Activated CD8-positive, alpha-beta memory T cell treated with anti-CD3 and anti-CD28 coated beads for 1 hour (primary cell): ENCODE measurements at places on chromosomes 4 and X.
A peak's percentile ranks its signal among the peaks of the same experiment; 100 is the strongest.

DNA sequence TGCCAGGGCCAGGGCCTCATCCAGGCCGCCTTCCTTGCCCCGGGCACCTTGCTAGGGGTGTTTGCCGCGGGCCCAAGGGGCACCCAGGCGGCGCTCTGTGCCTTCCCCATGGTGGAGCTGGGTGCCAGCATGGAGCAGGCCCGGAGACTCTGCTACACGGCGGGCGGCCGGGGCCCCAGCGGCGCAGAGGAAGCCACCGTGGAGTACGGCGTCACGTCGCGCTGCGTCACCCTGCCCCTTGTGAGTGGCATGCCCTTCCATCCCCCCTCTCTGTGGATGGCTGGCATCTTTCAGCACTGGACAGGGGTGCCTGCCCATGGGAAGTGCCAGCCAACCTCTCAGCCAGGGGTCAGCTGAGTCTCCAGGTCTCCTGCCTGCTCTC lies 3.6 kb downstream of the PLXNB3 start:
- no peak for DNase-seq

GRCh38 chr4:109472343-109472761 lies 38.7 kb downstream of the SEC24B start:
- no peak for DNase-seq

- no peak for DNase-seq
These were observed 37.8 kb downstream of the SNX25 start for GRCh38 chr4:185247151-185247550.

GRCh38 chr4:188955066-188955465 lies 815.8 kb downstream of the TRIML1 start:
- no peak for DNase-seq

DNA sequence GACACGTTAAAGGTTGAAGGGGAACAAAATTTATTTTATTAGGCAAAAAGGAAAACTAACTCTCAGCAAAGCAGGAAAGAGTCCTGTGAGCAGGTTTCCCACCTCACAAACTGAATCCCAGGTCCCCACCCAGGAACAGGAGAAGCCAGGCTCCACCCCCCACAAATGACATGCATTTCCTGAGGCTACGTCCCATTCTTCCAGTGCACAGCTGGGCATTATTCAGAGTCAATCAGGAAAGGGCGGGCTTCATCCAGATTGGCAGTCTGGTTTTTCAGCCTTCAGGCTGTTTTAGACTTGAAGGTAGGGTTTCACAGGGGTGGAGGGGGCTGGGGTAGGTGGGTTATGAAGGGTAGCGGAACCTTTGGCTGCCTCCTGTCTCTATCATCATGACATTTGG lies 11.9 kb upstream of the ASIC5 start:
- no peak for DNase-seq

DNA sequence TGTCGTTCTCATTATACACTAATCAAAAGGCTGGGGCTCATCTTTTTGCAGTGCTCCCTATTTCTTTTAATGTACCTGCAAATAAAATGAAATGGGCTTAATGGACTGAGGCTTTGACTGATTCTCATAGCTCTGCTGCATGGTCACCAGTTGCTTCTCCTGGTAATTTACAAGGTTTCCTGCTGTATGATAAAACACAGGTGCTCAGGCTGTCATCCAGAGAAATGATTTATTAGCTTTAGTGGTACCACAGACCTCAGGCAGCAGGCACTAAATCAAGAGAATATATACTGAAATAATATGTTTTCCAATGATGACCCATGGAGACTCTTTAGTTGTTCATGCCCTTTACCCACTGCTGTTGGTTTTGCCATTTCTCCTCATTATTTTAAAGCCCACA lies 137.7 kb downstream of the C4orf33 start:
- no peak for DNase-seq

GRCh38 chr4:140121646-140122045 lies 32.3 kb downstream of the MAML3 start:
- DNase-seq: no peak

- no peak for DNase-seq
These were observed 46.9 kb upstream of the GRXCR1 start for GRCh38 chr4:42845586-42845985.

DNA sequence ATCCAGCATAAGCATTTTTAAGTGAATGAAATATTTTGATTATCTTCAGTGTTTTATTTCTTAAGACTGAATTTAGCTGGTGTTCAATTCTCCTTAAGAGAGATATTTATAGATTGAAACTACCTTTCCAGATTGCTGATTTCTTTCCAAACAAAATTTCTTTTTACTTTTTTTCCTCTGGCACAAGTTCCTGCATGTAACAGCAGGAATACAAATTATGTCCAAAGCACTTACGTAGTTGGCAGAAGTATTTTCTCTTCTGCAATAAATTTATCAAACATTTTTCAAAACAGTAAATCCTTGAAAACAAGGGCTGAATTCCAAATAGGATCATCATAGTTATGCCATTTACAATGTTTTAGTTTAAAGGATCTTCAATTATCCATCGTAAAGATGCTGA lies 412.6 kb downstream of the IQCM start:
- no peak for DNase-seq

DNA sequence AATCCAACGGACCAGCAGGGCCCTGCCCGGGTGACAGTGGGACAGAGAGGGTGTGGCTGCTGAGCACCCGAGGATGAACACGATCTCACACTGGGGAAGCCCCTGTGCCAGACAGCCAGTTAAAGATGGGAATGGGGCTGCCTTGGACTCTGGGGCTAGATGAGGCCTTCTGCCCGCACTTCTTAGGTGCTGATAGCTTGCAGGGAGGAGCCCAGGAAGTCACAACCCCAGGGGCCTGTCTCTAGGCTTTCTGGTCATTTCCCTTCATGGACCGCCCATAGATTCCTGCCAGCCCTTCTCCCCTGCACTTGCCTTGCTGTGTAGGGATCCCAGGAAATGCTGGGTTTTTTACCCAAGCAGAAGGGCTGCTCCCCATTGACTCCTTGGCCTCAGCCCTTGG lies 6.2 kb downstream of the ZNF275 start:
- DNase-seq: no peak

- DNase-seq: no peak
These were observed 15.0 kb upstream of the MTNR1A start for GRCh38 chr4:186570193-186570996.

GRCh38 chr4:61985426-61985825 lies 785.3 kb downstream of the ADGRL3 start:
- DNase-seq: no peak

GRCh38 chrX:43557792-43558191 lies 98.3 kb upstream of the MAOA start:
- peak; percentile 19 for DNase-seq

- no peak for DNase-seq
These were observed 43.1 kb downstream of the GASK1B start for GRCh38 chr4:158129694-158130093.

DNA sequence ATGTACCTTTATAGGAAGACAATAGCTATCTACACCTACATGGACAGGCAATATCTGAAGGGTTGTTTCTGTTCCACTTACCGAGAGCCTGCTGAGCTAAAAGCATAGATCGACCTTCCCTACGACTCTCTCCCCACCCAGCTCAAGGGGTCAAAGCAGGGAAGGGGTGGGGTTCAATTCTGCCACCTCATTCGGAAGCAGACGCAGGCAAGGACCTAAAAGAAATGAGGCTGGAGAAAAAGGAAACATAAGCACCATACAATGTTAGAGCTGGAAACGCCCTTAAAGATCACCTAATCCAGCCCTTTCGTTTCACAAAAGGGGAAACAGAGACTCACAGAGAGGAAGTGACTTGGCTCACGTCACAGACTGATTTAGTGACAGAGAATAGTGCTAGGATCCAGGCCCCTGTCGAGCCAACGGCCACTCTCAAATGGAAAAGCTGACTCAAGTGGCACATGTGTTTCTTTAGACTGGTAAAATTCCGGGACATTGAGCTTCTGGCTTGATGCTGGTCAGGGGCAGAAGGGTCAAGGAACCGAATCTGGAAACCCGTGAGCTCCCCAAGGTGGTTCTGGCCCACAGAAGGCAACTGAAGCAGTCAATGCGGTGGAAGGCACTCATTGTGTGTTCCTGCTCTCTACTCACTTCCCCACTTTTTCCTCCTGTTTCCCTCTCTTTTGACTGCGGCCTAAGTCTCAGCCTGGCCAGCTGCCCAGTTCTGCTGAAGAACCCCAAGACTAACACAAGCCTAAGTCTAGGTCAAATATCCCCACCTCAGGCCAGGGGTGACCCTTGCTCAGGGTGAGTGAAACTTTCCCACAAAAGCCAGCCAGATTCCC lies 7.5 kb downstream of the SEPTIN6 start:
- no peak for DNase-seq

DNA sequence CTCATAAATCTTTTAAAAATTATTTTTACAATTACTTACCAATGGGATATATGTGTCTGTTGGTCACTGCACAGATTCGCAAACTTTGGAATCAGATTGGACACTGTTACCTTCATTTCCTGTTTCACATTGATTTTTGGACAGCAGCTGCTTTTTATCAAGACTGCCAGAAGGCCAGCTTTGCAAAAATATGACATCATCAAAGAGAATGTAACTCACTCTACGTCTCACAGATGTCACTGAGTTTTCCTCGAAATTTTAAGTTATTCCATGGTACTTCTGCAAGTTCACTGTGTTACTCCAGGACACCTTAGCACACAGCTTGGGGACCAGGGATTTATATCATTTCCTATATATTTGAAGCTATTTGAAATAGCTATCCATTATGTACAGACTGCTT lies 31.8 kb upstream of the MAGEB2 start:
- DNase-seq: no peak

DNA sequence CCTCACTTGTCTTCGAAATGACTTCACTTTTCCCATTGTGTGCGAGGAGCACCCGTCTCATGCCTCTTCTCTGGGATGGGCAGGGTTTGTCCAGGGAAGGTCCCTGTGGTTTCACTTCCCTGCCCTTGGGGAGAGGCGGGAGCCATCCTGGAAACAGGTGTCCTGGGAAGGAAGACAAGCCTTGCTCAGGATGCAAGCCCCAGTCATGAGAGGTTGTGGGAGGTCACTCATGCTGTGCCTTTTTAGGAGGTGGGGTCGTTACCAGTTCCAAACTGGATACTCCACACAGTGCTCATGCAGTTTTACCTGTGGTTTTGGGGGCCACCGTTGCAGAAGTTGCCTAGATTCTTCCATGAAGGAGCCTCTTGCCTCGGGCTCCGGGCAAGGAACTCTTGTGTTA lies 3.8 kb downstream of the RGS12 start:
- no peak for DNase-seq

DNA sequence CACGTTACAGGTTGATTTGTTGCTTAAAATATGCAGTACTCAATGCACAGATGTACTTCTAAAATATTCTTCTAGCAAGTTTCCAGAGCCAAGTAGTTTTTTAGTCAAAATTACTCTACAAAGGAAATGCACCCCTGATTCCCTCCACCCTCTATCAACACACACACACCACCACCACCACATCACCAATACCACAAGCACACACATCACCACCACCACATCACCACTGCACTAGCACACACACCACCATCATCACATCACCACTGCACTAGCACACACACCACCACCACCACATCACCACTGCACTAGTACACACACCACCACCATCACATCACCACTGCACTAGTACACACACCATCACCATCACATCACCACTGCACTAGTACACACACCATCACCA lies 105.2 kb upstream of the FRG1 start:
- DNase-seq: no peak

DNA sequence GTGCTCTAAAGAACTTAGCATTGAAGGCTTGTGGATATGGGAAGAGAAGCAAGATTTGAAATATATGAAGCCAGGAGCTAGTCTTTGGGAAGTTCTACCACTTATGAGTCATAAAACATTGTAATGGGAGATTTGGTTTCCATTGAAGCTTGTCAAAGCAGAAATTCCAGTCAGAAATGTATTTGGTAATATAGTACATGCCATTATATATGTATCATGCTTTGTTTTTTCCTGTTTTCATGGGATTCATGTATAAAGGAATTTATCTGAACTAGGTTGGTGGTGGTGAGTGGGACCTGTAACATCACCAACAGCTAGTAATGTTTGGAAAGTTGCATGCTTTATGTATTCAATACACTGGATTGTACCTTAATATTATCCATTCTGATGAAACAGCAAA lies 14.6 kb upstream of the DCAF8L2 start:
- DNase-seq: no peak

GRCh38 chrX:137563681-137564651 lies 2.0 kb upstream of the ZIC3 start:
- DNase-seq: no peak

DNA sequence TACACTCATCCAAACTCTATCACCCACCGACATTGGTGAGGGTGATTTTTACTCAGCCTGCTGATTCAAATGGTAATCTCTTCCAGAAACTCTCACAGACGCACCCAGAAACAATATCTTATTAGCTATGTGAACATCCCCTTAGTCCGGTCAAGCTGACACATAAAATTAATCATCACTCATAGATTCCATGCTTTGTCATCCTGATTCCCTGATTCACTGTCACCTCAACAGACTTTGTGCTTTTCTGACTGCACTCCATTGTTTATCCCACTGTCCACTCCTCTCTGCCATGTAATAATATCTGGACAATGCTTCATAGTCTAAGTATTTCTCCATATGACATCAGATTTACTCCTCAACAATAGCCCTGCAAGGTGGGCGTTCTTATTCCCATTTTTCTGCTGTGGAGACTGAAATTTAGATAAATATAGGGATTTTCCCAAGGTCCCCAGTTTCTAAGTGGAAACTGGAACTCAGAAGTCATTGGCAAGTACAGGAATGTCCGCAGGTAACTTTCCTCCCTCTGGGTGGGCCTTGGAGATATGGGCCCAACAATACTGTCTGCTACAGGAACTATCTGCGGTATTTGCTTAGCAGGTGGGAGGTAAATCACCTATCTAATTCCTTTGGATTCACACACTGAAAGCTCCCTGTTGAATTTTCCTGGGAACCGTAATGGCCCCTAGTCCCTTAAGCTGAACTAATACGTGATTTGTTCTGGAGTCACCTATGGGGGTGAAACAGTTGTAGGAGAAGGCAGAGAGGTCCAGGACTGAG lies 228.6 kb upstream of the BCOR start:
- no peak for DNase-seq

DNA sequence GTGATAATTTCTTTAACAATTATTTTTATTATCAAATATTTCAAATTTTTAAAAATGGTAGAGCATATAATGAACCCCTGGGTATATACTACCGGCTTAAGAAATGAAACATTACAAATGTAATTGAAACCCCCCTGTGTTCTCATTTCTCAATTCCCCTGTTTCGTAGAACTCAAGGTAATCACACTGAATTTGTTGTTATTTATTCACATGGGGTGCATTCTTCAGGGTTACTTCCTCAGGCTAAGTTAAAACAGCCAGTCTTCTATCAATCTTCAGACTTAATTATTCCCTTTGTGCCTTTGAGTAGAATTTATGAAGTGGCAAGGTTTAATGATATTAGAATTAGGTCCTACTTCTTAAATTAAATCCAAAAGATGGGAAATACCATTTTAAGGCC lies 128.2 kb downstream of the ANAPC10 start:
- DNase-seq: no peak

- no peak for DNase-seq
These were observed 585.1 kb upstream of the FRG1 start for GRCh38 chr4:189355590-189355989.

- DNase-seq: no peak
These were observed 1122.3 kb upstream of the PCDH10 start for GRCh38 chr4:132026816-132027215.
